ENCODE measurements at places on chromosomes 1 and 21. TPM values are rescaled to one million over a fixed set of nuclear protein-coding genes. Genes with fewer than 3 reads are reported as not detected.

- no peak for DNase-seq
Observed at GRCh38 chr1:210568631-210569030, 239.9 kb downstream of the HHAT start.

DNA sequence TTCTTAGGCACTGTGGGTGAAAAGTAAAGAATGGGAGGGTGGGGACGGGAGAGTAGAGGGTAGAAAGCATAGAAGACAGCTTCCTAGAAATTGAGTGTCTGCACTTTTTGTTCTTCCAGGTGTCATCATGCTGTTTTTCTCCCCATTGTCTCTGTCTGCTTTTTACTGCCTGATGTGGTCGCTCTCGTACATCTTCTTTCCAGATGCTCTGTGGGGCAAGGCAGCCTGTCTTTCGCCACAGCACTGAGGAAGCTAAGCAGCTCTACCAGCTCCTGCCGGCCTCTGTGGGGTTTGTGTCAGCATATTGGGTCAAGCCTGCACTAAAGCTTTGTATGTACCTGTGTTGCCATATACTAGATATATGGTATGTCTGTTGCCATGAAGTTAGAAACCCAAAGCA is 13.2 kb downstream of the TMEM269 start:
- no peak for DNase-seq

GRCh38 chr1:184329962-184330868 is 56.6 kb upstream of the C1orf21 start:
- no peak for DNase-seq

GRCh38 chr1:85397490-85398032 is 67.4 kb downstream of the DDAH1 start:
- DNase-seq, result no peak

- no peak for DNase-seq
Observed at GRCh38 chr21:38170704-38171682, 85.8 kb upstream of the KCNJ15 start.

DNA sequence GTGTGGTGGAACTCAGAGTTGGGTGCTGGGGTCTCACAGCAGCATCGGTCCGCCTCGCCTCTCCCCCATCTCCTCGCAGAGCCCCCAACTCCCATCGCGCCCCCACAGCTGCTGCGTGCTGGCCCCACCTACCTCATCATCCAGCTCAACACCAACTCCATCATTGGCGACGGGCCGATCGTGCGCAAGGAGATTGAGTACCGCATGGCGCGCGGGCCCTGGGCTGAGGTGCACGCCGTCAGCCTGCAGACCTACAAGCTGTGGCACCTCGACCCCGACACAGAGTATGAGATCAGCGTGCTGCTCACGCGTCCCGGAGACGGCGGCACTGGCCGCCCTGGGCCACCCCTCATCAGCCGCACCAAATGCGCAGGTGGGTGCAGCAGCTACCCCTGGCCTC is 24.2 kb downstream of the PTPRU start:
- DNase-seq, result peak; percentile 78

DNA sequence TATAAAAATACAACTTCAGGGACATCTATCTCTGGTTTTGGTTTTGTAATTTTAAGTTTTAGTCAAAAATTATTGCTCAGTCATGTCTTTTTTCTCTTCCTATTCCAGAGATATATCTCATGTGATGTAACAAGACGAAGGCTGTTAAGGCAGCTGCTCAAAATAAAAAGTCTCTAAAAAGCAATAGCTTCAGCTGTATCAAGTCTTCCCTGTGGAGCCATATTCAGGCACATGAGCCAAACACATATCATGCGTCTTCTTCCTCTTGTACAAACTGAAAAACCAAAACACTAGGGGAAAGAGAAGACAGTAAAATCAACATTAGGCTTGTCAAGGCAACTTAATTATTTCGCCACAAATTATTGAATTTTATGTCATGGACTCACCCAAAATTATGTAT is 240.7 kb downstream of the NRIP1 start:
- no peak for DNase-seq

DNA sequence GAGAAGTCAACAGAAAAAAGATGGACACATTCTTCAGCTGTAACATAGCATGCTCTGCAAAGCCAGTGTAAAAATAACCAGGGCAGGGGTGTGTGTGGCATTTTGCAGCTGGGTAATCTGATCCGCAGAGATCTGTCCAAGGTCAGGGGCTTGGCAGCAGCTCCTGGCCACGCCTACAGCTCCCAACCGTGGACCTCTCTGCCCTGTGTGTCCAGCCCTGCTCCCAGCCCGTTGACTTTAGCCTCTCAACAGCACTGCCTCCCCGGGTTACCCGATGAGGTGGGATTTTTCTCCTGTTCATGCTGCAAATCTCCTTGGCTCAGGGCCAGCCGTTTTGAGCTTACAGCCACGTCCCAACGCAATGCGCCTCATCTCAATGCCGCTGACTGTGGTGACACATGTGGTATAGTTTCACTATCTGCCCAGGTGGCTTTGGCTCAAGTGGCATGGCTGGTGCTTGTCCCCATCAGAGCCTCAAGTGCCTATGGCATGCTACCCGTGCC is 68.1 kb downstream of the VWA5B1 start:
- DNase-seq, result peak; percentile 85

GRCh38 chr1:11646317-11646716 is 7.9 kb downstream of the FBXO2 start:
- DNase-seq, result no peak

GRCh38 chr1:66982561-66983260 is 57.9 kb downstream of the MIER1 start:
- no peak for DNase-seq

DNA sequence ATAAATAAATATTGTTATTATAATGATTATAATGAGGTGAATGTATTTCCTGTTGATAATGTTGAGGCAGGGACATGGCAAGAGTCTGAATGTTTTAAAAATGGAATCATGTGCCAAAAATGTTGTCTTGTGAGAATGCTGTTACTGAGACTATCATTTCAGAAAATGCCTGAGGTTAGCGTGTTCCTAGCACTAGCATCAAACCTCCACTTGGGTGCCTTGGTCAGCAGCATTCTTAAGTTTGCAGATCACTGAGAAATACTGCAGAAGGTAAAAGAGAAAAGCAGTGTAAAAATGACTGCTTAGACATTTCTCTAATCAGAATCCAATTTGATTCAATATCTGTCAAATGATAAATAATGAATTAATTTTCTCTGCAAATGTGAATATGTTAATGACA is 50.8 kb downstream of the OLFM3 start:
- no peak for DNase-seq

- DNase-seq, result no peak
Observed at GRCh38 chr1:185598332-185598731, 135.9 kb upstream of the HMCN1 start.

Gene KRTAP19-1
- not detected for total RNA-seq

Gene LY9
- total RNA-seq, result 0.52 TPM

Gene RGS8
- total RNA-seq, result 0.10 TPM

Data from posterior vena cava (tissue), 2 donors.